ENCODE measurements at places on chromosomes 2 and 18.

DNA sequence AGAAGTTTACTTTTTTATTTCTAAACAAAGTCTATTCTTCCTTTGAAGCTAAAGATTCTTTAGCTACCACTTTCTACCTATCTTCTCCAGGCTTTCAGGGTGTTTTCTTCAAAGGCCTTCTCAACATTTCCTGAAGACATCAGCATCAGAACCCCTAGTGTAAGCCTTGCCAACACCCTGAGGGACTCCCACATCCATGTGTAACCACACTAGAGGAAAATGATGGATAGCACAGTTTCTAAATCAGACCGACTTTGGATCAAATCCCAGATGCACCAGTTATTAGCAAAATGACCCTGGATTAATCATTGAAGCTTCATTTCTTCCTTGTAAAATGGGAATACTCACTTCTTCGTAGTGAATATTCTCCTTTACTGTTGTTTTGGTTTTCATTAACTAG lies 4.7 kb upstream of the TTN start:
- H3K36me3 ChIP-seq = no peaks in the 10 kb centered on the region
- no peak overlapping the region for H3K27ac ChIP-seq
- H3K4me3 ChIP-seq = no peak overlapping the region
- DNase-seq = no peak

DNA sequence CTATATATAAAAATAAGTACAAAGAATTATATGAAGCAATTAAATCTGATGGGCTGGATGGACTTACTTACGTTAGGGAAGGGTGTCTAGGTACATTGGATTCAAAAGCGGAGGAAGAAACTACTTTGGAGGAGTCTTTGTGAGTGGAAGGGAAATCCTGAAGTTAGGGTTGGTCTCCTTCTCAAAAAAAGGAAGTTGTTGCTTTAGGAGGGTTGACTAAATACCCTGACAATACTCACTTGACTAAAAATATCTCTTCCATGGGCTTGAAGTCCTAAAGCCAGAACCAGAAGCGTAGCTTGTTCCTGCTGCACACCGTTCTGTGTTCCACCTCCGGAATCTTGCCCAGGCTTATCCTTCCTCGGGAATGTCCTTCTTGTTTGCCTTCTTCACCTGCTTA lies 143.3 kb upstream of the ZEB2 start:
- DNase-seq = no peak
- H3K27ac ChIP-seq = no peak overlapping the region
- H3K27me3 ChIP-seq = no peaks in the 10 kb centered on the region
- H3K36me3 ChIP-seq = no peaks in the 10 kb centered on the region
- no peaks in the 10 kb centered on the region for H3K4me1 ChIP-seq

DNA sequence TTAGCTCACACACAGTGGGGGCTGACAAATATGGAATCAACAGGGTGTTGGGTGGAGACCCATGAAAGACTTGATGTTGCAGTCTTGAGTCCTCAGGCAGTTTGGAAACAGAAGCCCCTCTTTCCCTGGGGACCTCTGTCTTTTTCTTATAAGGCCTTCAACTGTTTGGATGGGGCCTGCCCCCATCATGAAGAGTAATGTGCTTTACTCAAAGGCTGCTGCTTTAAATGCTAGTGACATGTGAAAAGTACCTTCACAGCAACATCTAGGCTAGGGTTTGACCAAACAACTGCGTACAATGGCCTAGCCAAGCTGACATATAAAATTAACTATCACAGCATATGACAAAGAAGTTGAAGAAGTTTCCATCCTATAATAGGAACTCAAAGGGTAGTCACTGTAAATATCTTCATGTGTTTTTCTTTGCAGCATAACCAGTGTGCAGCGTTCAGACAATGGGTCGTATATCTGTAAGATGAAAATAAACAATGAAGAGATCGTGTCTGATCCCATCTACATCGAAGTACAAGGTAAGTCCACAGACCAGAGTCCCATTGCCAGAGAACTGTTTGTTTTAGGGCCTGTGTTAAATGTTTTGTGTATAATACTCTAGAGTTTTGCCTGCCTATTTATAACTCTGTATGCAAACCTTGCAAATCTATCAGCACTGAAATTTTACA lies 46.3 kb downstream of the MERTK start:
- H3K4me3 ChIP-seq = no peak overlapping the region
- H3K27me3 ChIP-seq = peaks cover 18% of the 10 kb centered on the region
- H3K36me3 ChIP-seq = no peaks in the 10 kb centered on the region
- DNase-seq = no peak
- H3K27ac ChIP-seq = no peak overlapping the region

DNA sequence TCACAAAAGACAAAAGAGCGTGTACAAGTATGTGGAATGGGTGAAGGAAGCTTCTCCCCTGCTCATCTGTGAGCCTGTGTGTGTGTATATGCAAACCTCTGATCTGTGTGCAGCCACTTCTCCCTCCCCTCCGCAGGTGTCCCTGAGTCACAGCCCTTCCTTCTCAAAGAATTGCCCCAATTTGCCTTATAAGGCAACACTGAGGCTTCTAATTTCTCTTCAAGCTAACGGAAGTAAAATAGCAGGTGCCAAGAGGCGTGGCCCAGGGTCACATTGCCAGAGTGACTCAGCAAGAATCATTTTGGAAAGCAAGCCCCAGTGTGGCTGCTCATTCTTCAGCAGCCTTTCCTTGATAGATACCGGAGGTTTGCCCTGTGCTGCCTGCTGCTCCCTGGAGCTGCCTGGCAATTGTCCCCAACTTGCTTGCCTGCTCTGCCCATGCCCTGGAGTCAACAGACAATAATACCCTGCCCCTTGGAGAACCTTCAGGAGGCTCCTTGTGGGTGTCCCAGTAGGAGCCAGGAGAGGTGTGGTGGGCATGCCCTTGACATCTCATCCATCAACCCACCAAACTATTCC lies 37.3 kb upstream of the BMP10 start:
- peak overlapping the region; percentile 56 for H3K4me3 ChIP-seq
- H3K36me3 ChIP-seq = peaks cover 1% of the 10 kb centered on the region
- peak; percentile 82 for DNase-seq
- no peaks in the 10 kb centered on the region for H3K27me3 ChIP-seq
- H3K4me1 ChIP-seq = peaks cover 33% of the 10 kb centered on the region
- H3K27ac ChIP-seq = peak overlapping the region; percentile 88

DNA sequence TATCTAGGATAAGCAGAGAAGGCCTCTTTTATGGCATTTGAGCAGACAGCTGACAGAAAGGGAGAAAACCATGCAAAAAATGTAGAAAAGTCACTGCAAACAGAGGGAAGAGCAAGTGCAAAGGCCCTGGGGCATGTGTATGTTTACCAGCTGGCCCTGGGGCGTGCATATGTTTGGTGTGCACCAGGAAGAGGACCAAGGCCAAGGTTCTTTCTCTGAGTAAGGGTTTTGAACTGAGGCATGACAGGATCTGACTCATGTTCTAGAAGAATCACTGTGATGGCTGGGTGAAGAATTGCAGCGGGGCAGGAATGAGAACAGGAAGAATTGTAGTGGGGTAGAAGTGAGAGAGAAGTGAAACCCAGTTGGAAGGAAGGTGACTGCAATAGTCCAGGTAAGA lies 69.6 kb downstream of the STEAP3 start:
- no peak overlapping the region for H3K4me3 ChIP-seq
- H3K4me1 ChIP-seq = no peaks in the 10 kb centered on the region
- no peak for DNase-seq
- H3K36me3 ChIP-seq = no peaks in the 10 kb centered on the region

GRCh38 chr2:210190345-210190744 lies 19.1 kb upstream of the KANSL1L start:
- no peak overlapping the region for H3K27ac ChIP-seq
- no peak for DNase-seq
- no peaks in the 10 kb centered on the region for H3K4me1 ChIP-seq
- no peak overlapping the region for H3K4me3 ChIP-seq

GRCh38 chr2:162369551-162369950 lies 25.6 kb downstream of the GCA start:
- no peaks in the 10 kb centered on the region for H3K4me1 ChIP-seq
- peaks cover 2% of the 10 kb centered on the region for H3K27me3 ChIP-seq
- no peak overlapping the region for H3K4me3 ChIP-seq
- no peak overlapping the region for H3K27ac ChIP-seq
- H3K36me3 ChIP-seq = no peaks in the 10 kb centered on the region
- no peak for DNase-seq

DNA sequence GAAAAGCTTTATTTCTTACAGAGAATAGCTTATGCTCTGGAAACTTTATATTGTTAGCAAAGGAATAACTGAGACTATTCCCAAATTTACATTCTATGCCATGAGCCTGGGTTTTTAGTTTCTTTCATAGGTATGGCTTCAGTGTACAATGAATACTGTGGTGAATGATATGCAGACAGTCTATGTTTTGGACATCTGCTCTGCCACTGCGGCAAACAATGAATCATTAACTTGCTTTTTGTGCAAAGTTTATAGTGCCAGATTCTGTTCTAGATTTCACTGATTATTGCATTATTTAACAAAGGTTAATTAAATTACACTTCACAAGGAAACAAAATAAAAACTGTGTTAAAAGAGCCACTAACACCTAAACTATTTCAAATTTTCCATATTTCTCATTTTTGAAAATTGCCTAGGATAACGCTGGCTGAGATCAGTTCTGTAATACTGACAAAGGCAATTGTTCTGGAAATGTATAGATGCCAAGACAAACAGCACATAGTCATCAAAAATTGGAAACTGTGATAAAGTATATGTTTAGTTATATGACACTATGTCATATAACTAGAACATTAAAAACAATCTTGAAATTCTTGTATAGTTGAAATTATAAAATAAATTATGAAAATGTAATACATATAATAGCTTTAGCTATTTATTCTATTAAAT lies 74.7 kb downstream of the ITSN2 start:
- H3K27me3 ChIP-seq = no peaks in the 10 kb centered on the region
- no peak for DNase-seq
- H3K27ac ChIP-seq = no peak overlapping the region

GRCh38 chr2:203949228-203949627 lies 12.7 kb downstream of the ICOS start:
- H3K36me3 ChIP-seq = peaks cover 39% of the 10 kb centered on the region
- no peak for DNase-seq
- peak overlapping the region; percentile 76 for H3K4me3 ChIP-seq

DNA sequence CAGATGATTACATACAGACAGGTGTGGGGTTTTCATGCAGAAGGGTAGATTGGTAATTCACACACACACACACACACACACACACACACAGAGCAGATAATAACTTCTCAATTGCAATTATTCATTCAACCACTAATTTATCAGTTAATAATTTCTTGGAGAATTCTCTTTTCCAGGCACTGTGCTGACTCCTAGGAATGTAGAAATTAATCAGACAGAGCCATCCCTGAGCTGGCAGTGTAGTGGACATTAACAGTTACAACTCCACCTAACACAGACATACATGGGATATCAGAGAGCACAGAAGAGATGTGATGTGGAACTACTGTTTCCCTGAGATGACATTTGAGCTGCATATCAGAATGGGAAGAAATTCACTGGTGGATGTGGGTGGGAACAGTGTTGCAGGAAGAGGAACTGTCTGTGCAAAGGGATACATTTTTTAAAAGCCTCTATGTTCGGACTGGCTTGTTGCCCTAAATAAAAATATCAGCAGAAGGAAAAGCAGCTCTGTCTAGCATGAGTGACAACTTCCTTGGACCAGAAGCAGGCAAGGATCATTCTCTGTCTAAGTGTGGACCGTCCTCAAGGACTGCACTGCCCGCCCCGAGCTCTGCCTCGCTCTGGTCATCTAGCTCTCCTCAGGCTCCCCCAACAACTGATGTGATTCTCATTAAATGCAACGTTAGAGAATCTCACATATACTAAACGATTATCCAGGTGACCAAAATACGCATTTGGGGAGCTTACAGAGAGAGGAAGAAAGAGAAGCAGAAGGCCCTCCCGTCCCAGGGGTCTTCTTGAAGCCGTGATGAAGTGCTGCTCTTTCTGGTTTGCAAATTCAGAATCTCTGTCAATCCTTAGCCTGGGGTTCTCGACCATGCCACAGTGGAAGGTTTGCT lies 173.4 kb upstream of the TRIB2 start:
- no peaks in the 10 kb centered on the region for H3K4me1 ChIP-seq
- H3K27me3 ChIP-seq = no peaks in the 10 kb centered on the region
- H3K36me3 ChIP-seq = peaks cover 1% of the 10 kb centered on the region
- H3K27ac ChIP-seq = no peak overlapping the region
- DNase-seq = no peak

DNA sequence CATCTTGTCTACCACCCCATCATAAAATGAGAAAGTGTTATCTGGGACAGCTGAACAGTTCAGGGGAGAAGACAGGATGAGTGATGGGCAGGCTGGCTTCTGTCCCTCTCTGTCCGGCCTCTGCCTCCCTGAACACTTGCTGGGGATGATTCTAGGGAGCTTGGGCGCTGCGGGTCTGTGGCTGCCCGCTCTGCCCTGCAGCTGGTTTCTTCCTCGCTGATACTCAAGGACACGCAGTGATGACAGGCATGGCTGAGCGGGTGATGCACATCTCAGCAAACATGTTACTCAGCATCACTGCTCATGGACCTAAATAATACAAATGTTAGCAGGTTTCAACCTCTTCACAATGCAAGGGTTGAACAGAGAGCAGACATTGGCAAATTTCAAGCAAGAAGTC lies 161.1 kb downstream of the TMEM18 start:
- no peaks in the 10 kb centered on the region for H3K36me3 ChIP-seq
- H3K4me1 ChIP-seq = no peaks in the 10 kb centered on the region
- H3K27ac ChIP-seq = no peak overlapping the region
- H3K27me3 ChIP-seq = peaks cover 2% of the 10 kb centered on the region

- no peaks in the 10 kb centered on the region for H3K36me3 ChIP-seq
- no peak overlapping the region for H3K27ac ChIP-seq
- no peak overlapping the region for H3K4me3 ChIP-seq
- DNase-seq = no peak
- peaks cover 10% of the 10 kb centered on the region for H3K27me3 ChIP-seq
Observed at GRCh38 chr2:20496076-20496872, 49.4 kb downstream of the RHOB start.

DNA sequence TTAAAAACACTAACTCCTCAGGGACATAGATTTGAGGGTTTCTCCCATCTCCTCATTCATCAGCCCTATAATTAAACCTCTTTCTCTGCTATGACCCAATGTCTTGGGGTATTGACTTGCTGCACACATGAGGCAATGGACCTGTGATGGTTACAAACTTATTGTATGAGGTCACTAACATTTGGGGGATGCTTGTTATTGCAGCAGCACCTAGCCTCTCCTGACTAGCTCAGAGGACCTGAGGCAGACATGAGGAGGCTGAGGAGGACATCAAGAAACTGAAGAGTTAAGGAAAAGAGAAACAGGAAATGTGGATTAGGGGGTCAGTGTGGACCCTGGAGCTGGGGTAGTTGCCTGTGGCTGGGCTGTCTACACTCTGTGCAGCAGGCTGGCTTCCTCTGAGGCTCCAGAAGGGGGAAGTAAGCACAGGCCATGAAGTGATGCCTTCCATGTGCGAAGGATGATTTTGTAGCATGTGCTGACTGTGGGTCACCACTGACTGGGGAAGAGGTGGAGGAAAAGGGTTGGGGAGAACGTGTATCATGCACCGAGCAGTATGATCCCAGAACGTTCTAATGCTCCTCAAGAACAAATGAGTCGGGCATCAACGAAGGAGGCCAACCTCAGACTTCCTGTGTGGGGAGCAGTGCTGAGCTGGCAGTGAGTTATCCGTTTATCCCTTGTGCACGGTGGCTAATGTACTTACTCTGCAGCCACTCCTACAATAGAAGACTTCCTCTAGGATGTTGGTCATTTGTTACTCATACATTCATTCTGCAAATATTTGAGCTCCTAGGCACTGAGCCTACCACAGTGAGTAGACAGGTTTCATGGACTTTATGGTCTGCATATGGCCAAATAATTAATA lies 42.1 kb upstream of the RFX8 start:
- H3K27ac ChIP-seq = peak overlapping the region; percentile 25
- peaks cover 3% of the 10 kb centered on the region for H3K27me3 ChIP-seq
- no peak for DNase-seq
- peaks cover 51% of the 10 kb centered on the region for H3K4me1 ChIP-seq
